D721Med (cell line): ENCODE measurements at places on chromosomes 6 and 20.

DNA sequence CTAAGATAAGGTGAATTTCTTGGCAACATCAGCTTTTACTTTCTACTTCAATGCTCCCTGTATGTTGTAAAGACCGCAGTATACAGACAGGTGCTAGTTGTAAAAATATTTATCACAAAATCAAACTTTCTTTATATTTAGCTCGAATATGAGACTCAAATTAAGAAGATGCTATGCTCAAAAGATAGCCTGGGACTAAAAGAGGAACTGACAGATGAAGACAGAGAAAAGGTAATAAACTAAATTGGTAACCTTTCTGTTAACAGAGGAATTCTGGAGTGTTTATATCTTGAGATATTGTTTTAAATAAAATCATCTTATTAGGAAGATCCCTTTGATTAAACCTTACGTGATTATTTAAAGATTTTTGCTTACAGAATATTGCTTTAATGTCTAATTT lies 19.5 kb downstream of the KIZ start:
- DNase-seq: no peak

DNA sequence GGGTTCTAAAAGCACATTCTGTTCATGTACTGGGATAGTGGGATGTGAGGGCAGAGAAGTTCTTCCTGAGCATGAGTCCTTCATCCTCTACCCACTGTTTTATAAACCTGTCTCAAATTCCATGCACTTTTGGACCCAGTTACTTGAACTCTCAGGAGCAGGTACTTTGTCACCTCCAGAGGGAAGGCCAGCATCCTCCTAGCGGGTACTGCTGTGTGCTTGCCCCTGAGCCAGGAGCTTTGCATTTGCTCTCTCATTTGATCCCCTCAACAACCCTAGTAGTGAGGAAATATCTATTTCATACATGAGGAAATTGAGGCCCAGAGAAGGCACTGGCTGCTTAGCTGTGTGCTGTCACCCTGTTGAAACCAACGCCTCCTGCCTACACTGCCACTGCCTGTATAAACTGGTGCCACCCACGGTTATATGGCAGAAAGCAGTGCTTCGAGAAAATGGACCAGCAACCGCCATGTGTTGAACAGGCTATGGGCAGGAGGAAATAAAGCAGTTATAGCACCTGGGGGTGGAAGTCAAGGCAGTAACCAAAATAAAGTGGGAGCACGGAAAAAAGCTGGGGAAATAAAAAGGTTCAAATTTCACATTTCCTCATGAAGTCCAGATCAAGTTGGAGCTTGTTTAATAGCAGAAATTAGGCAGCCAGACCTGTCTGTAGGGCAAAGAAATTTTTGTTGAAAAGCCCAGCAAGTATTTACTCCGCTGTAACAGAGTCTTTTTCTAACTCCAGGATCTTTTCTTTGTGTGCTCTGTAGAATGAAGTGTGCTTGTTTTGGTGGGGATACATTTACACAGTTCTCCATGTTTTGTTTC lies 38.0 kb downstream of the KLHL31 start:
- no peak for DNase-seq

DNA sequence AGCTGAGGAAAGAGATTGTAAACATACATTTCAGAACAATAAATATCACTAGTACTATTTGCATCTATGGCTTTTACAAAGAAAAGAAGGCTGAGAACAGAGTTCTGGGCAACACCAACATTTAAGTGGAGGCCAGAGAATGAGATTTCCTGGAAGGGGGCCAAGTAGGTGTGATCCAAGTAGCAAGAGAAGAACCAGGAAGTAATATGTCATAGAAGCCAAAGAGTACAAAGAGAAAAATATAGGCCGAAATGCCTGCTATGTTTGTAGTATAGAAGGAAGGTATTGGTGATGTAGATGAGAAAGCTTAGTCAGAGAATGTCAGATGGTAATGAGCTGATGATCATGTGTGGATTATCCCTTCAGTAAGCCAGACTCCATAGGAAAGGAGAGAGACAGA lies 94.5 kb downstream of the PERP start:
- DNase-seq: no peak

- DNase-seq: no peak
Observed at GRCh38 chr6:44171899-44172546, 13.4 kb downstream of the CAPN11 start.

DNA sequence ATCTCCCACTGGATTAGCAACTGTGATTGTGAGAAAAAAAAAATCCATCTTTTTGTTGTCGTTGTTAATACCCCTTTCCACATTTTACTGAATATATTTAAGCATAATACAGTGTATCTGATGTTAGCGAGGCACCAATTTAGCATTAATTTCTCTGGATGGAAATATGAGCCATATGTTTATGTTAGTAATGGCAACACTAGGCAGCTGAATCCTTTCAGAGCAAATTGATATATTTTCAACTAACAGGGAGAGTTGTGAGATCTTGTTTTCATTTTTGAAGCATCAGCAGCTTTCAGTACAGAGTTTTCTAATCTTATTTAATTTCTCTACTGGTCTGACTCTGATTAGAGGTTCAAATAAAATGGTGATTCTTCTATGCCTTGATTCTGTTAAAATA lies 84.8 kb upstream of the HDAC2 start:
- no peak for DNase-seq

- no peak for DNase-seq
Observed at GRCh38 chr20:19889011-19889953, 127.9 kb upstream of the NAA20 start.

GRCh38 chr20:38158701-38159351 lies 6.2 kb downstream of the TGM2 start:
- no peak for DNase-seq
